Activated naive CD4-positive, alpha-beta T cell (primary cell): ENCODE measurements at places on chromosomes 5 and 9.

- DNase-seq: no peak
Observed at GRCh38 chr5:73272351-73272750, 99.4 kb downstream of the TMEM174 start.

GRCh38 chr5:56422076-56422762 is 189.1 kb upstream of the ANKRD55 start:
- no peak for DNase-seq

- no peak for DNase-seq
Observed at GRCh38 chr5:29296548-29296947, 1896.9 kb upstream of the CDH6 start.

GRCh38 chr5:10333154-10334006 is 20.1 kb upstream of the MARCHF6 start:
- no peak for DNase-seq

DNA sequence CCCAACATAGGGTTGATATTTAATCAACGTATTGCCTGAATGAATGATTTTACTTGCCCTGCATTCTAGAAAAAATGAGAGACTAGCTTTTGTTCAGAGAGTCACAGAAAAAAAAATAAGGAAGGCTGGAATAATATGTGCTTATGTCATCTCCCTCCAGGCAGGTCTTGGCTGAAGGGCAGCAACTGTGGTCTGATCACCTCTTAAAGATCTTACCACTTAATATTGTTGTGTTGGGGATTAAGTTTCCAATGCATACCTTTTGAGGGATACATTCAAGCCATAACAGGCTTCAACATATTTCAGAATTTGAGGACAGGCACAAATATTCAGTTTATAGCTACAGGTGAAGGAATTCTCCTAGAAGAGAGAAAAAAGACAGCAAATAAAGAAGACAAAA is 157.3 kb upstream of the S1PR3 start:
- DNase-seq: no peak

DNA sequence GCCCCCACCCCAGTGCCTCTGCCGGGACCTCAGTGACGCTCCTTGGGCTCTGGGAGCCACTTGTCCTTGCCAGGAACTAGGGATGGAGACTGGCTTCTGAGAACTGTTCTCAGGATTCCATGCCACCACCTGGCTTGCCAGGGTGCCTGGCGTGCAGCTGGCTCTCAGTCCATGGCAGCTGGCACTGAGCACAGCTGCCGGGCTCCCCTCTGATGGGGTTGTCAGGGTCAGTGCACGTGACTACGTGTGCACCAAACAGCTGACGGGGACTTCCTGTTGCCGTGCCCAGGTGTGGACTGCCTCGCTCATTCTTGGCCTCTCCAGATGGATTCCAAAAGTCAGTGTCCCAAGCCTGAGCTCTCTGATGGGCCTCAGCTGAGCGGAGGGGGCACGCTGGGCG is 9.4 kb downstream of the KCNT1 start:
- DNase-seq: no peak

DNA sequence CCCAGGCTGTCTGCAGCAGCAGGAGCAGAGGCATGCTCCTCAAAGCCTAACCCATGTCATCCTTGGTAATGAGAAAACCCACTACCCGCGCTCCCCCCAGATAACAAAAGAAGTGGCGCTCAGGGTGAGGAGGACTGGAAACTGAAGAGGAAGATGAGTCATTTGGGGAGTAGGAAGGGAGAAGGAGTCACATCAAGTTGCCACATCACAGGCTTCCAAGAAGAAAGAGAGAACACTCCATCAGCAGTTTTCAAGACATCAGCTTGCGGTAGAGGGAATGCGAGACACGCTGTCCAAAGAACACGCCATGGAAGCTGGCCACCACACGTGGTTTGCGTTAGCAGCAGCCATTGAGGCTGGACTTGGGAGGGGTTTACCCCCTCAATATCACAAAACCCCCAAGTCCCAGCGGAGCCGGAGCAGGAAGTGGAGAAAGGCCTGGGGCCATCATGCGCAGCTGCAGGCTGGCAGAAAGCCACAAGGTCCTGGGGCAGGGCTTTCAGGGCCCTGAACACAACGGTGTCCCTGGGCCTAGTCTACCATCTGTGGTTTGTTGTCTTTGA is 41.5 kb downstream of the SH3PXD2B start:
- DNase-seq: no peak

DNA sequence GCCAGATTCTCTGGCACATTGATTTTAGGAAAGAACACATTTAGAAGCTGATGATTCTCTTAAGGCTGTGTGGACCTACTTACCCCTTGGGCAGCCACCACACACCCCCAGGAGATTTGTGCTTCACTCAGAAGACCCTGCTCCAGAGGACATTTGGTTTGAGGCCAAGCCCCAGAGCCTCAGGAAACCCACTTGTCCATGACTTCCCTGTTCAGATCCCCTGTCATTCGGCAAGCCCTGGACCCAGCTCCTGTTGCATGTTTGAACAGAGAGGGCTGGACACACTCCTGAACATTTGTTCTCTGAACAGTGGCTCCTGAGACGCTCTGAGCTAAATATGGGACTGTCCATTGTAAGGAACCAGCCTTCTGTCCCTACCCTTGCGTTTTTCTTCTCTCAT is 82.1 kb downstream of the AMBP start:
- no peak for DNase-seq

DNA sequence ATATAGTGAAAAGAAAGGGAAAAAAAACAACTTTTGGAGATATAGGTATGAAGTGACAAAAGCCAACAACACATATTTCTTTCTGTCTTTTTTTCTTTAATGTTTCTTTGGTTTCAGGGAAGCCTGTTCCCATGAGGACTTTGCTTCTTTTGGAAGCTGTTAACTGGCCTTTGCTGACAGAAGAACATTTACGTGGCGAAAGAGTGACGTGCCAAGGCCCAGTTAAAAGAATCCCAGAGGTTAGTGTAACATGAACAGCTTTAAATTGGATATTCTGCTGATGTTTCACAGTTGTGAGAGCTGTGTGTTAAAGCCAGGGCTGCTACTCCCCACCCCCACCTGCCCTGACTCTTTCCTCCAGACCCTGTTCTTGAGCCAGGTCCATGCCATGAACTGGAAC is 275.9 kb downstream of the CRB2 start:
- no peak for DNase-seq

DNA sequence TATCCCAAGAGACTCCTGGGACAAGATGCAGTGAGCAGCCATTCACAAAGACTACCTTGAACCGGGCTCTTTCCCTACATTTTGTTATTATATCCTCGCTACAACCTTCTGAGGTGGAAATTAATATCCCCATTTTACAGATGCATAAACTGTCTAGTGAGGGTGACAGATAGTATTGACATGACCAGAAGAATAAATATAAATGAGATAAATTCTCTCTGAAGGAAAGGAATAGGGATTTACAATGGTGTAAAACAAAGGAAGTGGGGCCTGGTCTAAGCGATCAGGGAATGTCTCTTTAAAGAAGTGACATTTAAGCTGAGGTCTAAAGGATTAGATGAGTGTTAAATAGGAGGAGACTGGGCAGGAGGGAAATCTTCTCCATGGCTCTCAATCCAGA is 43.5 kb upstream of the KCNMB1 start:
- no peak for DNase-seq

- DNase-seq: no peak
Observed at GRCh38 chr5:78615697-78616096, 32.9 kb downstream of the LHFPL2 start.

- DNase-seq: no peak
Observed at GRCh38 chr5:168177831-168178450, 113.5 kb upstream of the WWC1 start.

- DNase-seq: no peak
Observed at GRCh38 chr9:27085456-27085855, 23.6 kb upstream of the TEK start.

GRCh38 chr9:132231019-132231701 is 69.3 kb downstream of the NTNG2 start:
- no peak for DNase-seq

DNA sequence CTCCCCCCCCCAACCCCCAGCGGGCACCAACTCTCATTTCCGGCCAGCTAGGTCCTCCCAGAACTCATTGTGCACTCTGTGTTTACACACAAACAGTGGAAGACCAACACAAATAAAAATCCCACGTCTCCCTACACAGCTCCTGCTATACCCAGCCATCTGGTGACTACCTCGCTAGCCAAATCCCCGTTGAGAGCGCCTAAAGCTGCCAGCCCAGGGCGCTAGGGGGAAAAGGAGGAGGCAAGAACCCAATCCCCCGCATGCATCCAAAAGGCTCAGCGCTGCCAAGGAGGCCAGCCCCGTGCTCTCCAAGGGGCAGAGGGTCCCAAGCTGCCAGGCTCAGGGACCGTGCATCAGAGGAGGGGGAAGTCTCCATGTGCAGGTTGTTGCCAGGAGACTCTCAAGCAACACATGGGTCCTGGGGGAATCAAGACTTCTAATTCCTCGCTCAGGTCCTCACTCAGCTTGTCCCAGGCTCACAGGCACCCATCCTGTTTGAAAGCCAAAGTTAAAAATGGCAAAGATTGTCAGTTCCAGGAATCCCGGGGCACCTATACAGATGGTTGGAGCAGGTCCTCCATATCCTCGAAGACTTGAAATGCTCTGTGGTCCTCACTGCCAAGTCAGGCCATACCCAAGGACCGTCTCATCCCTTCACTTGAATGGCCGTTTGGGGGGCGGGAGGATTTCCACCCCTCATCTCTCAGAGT is 2.7 kb downstream of the ASTN2 start:
- no peak for DNase-seq

GRCh38 chr5:95900383-95900958 is 61.2 kb downstream of the ELL2 start:
- no peak for DNase-seq

DNA sequence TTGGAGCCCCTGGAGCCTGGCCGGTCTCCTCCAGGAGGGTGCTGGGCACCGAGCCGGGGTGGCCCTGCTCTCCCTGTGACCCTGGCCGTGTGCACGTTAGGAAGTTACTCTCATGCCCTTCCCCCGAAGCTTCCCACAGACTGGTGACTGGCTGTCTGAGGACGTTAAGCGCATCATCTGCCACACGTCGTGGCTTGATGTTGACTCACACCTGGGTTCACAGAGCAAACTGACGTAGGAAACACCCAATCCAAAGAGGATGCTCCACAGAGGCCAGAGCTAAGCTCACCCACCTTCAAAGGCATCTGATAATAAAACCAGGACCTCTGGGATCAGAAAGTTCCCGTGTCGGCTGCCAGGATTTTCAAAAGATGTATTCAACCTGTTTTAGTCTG is 152.9 kb upstream of the PHYKPL start:
- no peak for DNase-seq

- DNase-seq: no peak
Observed at GRCh38 chr5:111518777-111519176, 6.4 kb upstream of the STARD4 start.

DNA sequence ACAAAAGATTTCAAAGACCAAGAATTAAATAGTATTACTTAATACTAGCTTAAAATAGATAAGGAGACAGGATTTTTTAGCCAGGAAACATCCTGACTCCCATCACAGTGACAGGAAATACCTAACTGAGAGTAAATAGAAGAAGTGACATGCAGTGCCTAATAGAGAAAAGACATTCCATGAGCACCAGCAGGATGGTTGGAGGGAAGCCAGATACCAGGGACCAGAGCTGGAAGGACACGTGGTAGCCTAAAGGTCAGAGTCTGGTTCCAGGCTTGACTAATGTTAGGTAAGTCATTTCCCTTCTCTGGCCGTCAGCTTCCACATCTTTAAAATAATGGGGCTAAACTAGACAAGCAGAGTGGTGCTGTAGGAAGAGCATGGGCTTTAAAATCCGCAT is 41.6 kb downstream of the CDK5RAP2 start:
- no peak for DNase-seq

GRCh38 chr5:151931260-151931659 is 6.6 kb upstream of the GLRA1 start:
- DNase-seq: no peak

GRCh38 chr9:69295872-69296552 is 29.0 kb upstream of the ENTREP1 start:
- no peak for DNase-seq

GRCh38 chr5:77632526-77633206 is 5.8 kb downstream of the OTP start:
- no peak for DNase-seq

DNA sequence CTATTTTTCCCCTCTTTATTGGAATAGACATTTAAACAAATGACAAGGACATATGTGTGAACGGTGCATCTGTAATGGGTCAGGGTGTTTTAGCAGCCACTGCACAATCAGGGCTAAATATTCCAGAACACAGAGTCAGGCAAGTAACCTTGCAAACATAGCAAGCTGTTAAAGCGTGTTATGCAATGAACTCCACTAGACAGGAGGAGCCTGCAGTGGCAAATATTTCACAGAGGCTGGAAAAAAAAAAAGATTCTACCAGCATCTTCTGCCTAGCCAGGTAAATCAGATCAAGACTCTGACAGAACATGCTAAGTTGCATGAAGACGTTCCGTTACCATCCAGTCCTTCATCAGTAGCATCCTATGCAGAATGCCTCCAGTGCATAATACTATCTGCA is 171.8 kb downstream of the SEMA5A start:
- no peak for DNase-seq

- DNase-seq: no peak
Observed at GRCh38 chr9:130232899-130233586, 32.5 kb upstream of the HMCN2 start.

GRCh38 chr5:124706729-124707361 is 39.6 kb downstream of the ZNF608 start:
- no peak for DNase-seq

DNA sequence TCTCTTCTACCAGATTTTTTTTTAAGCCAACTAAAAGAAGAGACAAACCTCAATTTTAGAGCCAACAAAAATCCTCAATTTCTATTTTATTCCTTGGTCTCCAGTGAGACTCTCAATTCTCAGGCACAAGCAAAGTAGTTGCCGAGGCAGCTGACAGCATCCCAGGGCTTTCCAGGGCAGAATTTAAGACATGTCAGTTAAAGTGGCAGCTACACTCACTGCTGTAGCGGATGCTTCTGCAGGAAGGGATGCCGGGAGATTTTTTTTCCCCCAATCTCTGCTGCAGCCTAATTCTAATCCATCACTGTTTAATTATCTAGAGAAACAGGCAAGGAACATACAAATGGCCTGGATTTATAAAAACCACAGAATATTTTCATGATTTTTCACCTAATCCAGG is 57.0 kb downstream of the TTC39B start:
- DNase-seq: no peak

- DNase-seq: no peak
Observed at GRCh38 chr5:172493461-172493860, 39.1 kb upstream of the SH3PXD2B start.

DNA sequence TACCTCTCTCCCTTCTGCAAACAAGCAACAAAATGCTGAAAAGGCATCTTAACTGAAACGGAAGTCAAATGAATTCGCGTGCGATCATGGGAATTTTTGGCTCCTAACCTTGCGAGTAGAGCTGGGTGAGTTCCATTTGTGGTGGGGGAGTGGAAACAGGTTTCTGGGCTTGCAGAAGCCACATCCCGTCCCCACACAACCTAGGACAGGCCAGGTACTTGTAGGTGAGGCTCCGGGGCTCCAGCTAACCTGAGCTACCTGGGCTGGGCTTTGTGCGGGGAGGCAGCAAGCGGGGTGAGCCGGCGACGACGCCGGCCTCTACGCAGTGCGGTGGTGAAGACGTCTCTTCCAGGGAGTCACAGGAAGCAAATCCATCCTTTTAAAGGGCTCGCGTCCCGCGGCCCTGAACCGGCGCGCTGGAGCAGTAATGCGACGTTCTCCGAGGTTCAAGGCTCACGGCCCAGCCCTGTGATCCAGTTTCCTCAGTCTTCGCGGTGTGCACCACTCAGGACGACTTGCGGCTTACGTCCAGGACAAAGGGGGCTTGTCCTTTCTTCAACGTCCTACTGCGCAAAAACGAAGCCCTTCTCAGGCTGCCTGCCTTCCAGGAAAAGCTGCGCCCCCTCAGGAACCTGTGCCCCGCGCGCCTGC is 567 bp upstream of the SPIN1 start:
- peak; percentile 20 for DNase-seq

GRCh38 chr9:17636821-17637220 is 58.0 kb downstream of the SH3GL2 start:
- no peak for DNase-seq
